WTC11 (cell line): ENCODE measurements at places on chromosomes 7 and 10.

DNA sequence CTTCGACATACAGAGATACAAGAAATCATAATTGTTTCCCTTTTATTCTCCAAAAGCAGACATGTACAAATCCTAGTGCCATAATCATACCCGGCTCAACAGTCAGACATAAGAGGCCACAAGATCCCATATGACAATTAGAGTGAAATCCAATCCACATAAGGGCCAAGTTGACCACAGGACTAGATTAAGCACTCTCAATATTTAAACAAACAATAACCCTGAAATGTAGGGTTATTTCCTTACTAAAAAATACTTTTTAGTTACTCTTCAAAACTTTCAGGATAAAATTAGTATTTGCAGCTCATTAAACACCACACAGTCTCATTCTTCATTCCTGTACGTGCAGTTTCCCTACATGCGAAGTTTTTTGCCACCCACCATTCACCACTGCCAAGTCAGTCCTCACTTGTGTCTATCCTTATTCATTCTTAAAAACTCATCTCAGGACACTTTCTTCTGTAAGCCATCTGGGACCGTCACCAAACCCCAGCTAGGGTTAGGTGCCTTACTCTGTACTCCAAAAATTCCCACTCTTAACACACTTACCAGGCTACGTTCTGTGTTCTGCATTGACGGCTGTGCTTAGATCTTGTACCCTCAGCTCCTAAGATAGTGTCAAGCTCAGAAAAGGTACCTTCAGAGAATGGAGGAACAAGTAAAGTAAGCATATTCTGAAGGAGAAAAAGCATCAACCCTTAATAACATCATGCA is 47.8 kb upstream of the NEBL start:
- no peak for DNase-seq

DNA sequence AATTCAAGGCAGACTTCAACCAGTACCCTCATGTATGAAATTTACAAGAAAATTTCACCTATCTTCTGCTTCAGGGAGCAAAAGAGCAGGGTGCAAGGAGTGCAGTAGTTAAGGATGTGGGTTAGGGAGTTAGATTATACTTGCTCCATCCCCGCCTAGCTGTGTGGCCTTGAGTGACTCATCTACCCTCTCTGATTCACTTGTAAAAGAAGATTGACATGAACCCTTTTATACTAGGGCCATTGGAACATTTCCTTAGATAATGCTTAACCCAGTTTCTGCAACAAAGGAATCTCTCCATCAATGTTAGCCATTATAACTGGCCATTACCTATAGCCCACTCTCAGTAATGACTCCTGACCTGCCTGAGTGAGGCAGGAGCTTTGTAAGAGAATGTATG is 10.2 kb upstream of the HSPA12A start:
- DNase-seq, result no peak

- no peak for DNase-seq
Measured at GRCh38 chr7:155857141-155857540, 44.9 kb upstream of the SHH start.

- no peak for DNase-seq
Measured at GRCh38 chr7:10706875-10707493, 266.7 kb upstream of the PHF14 start.

- DNase-seq, result no peak
Measured at GRCh38 chr10:70068925-70069324, 16.3 kb downstream of the MACROH2A2 start.

DNA sequence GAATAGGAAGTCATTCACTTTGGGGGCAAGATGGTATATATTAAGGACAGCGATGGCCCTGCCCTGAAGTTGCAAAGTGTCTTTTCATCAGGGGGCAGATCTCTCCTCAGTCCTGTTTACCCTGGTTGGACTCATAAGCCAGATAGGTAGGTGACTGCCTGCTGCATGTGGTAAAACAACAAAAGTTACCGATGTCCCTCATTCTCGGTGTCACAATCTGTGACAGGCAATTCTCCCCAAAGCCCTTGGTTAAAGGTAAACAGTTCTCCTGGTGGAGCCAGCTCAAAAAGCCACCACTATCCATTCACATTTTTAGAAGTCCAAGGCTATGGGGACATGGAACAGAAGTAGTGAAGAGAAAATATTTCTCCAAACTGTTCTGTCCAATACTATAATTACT is 9.9 kb upstream of the SLC25A13 start:
- no peak for DNase-seq

GRCh38 chr10:120684226-120684625 is 166.9 kb upstream of the WDR11 start:
- no peak for DNase-seq

DNA sequence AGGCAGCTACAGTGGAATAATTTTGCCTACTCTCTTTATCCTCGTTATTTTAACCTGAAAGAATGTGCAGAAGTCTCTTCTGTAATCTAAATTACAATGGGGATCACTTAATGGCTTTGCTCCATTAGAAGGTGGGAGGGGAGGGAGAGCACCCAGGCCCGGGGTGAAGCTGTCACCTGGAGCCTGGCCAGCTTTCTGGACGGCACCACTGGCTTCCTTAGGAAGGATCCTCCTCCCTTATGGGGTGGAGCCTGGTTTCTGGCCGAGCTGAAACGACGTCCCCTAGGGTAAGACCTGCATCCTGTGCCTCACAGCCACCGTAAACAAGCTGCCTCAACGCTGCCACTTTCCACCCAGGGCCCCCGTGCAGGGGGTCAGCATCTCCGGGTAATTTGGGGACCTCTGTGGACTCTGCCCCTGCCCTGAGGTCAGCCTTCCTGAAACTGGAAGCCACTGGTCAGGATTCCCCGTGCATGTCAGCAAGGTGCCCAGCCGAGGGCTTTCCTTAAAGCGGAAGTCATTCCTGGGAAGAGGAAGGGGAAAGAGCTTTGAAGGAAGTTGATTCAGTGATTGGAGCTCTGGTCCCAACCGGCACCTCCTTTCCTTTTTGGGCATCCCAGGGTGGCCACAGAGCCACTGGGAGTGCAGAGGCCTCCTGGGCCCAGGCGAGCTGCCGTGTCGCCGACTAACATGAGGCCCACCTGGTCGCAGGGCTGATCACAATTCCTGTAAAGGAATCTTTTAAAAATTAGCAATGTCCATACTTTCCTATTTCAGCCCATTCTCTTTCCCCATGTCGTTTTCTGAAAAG is 569.1 kb downstream of the DNAJB6 start:
- DNase-seq, result peak; percentile 46

DNA sequence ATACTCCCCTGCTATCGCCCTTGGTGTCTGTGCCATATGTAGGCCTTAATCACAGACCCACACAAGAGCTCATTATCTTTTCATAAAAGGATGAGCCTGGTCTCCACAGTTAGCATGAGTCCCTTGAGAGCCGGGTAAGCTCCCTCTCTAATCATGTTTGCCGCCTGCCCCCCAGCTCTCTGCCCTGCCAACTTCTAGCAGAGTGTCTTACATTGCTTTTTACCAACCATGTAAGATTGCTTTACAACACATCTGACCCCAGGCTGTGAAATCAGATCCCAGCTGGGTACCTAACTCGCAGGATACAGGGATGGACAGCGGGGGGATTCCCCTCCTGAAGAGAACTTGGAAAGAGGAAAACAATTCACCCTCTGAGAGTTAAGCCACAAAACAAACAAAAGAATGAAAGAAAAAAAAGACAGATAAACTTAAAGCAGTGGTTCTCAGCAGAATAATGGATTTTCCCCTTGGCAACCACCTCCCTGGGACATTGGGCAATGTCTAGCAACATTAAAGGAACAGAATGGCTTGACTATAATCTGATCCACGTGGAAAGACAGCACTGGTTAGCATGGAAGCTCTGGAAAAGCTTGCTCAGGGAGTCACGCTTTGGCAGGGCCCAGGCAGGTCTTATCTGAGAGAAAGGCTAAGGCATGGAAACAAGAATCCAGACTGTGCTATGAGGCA is 39.4 kb upstream of the ATOH7 start:
- no peak for DNase-seq

DNA sequence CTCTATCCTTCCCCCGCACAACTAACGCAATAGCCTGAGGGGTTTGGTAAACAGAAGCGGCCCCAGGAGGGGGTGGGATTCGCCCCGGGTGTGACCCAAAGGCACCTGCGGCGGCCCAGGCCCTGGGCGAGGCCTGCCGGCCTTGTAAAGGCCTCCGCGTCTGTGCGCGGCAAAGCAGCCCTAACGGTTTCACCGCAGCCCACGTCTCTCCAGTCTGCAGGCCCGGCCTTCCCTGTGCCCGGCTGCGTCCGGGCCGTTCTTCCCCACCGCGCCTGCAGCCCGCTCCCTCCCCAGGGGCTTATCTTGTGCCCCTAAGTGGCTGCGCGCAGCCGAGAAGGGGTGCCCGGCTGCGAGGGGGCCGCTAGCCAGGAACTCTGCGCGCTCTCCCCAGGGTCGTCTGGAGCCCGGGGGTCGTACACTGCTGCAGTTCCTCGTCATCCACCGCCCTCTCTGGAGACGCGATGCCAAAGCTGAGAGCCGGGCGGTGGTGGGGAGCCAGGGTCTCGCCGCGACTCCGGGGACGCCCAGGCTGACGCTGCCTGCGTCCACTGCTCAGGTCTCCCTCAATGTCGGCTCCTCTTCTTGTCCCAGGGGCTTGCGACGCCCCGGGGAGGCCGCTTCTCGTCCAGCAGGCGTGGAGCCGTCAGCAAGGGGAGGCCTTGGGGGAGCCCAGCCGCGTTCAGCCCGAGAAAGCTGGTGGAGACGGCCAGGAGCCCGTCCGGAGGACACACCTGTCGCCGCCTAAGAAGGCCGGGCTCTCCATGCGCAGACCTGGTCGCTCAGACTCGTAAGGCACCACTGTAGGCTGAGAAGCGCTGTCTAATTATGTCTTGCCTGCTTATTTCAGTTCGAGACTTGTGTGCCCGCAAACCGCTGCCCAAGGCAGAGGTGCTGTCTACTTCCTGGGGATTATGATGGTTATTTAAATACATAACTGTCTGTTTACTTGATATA is 132.3 kb downstream of the SPAG6 start:
- peak; percentile 62 for DNase-seq

- DNase-seq, result no peak
Measured at GRCh38 chr10:71622154-71622526, 97.4 kb downstream of the C10orf105 start.

GRCh38 chr10:114166494-114166893 is 7.5 kb downstream of the CCDC186 start:
- DNase-seq, result no peak

DNA sequence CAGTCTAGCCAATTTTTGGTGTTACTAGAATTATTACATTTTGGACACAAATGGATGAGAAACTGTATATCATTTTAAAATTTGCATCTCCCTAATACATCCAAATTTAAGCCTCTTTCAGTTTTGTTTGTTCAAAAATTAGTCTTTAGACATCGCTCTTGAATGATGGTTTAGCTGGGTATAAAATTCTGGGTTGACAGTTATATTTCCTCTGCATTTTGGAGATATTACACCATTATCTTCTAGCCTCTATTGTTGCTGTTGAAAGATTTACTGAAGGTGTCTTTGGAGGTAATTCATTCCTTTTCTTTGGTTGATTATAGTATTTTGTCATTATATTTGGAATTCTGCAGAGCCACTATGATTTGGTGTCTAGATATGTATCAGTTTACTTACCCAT is 116.5 kb downstream of the COL26A1 start:
- DNase-seq, result no peak
